ENCODE measurements at places on chromosomes 4 and X.
A peak's percentile ranks its signal among the peaks of the same experiment; 100 is the strongest.

DNA sequence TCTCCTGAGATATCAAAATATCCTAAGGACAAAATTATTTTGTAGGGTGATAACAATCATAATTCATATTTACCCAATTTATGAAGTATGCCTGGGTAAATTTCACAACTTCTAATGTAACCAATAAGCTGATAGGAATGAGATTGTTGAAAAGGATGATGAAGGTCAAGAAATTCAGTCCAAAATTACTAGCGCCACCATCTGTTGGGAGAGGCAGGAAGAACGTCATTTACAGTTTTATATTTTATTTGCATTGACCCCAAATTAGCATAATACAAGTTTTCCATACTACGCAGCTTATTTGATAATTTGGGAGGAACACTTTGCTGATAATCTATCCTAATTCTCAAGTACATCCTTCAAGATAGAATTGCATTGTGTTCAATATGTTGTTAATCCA is 78.7 kb downstream of the ATP8A1 start:
- no peak for DNase-seq

GRCh38 chr4:40309250-40309774 is 25.8 kb upstream of the CHRNA9 start:
- DNase-seq = peak; percentile 88

GRCh38 chr4:108172753-108173598 is 4.2 kb upstream of the LEF1 start:
- DNase-seq = peak; percentile 27

DNA sequence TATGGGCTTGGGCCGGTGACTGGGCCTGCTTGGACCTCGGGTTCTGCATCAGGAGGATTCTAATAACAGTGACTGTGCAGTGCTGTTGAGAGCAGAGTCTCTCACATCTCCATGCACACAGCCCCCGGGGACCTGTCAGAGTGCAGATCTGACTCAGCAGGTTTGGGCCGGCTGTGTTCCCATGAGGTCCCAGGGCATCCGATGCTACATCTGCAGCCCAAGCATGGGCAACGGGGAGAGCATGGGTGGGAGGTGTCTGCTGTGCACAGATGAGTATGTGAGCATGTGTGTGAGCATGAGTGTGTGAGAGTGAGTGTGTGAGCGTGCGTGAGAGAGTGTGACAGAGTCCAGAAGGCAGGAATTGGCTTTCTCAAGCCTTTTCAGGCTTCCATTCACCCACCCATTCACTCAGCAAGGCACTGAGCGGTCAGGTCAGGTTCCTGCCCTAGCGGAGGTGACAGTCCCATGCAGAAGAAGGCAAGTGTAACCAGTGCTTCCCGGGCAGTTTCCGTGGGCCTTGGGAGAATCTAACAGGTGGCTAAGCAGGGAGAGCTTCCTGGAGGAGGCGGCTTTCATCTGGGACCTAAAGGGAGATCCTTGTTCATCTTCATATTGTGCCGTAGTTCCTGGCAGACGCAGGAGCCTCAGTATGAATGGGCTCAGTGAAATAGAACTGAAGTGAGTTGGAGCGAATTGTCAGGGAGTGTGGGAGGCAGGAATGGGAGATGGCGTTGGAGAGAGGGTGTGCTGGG is 62.6 kb downstream of the SORCS2 start:
- DNase-seq = no peak

DNA sequence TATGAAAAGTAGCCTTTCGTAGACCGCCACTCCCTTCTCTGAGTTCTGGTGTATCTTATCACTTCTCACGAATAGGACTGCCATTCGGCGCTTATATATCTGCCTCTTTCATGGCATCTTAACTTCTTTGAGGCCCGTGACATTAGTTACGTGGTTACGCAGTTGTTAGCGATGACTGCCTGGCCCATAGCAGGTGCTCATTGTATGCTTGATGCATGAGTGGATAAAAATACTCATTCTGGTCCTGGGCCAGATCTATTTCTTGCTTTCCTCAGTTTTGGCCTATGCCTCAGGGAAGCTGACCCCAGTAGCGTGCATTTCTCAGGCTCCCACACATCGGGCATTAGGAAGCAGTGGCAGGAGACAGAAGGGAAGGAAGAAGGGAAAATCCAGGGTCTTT is 60.7 kb upstream of the PITX2 start:
- no peak for DNase-seq

DNA sequence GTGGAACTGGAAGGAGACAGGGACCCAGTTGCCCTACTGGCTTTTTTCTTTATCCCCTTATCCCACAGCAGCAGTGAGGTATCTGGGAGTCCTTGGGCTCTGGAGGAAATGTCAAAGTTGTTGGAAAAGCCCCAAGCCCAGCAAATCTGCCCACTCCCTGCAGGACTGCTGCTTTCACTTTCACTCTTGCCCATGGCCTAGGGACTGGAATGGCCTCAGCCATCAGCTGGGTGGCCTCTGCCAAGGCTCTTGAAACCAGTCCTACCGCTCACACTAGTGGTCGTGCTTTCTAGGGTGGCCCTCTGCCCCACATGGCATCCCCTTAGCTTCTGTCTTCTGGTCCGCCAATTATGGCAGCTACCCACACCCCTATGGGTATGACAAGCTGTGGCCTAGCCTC is 9.7 kb upstream of the RHOXF1 start:
- peak; percentile 31 for DNase-seq

DNA sequence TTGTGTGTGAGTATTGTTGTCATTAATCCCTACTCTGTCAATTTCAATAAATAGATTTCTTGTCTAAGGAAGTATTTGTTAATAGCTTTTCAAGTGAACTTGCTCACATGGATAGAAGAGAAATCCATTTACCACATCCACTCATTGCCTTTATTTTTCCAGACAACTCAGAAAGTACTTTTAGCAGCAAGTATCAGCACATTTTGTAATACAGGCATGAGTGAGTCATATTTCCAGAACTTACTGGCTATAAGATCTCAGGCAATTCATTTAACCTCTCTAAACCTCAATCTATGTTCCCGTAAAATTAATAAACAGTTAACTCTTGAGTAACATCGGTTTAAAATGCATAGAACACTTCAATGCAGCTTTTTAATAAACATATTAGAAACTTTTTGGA is 317.9 kb upstream of the PCDH7 start:
- DNase-seq = peak; percentile 4

- no peak for DNase-seq
These were observed 246.4 kb upstream of the SLC7A11 start for GRCh38 chr4:138488533-138488932.

DNA sequence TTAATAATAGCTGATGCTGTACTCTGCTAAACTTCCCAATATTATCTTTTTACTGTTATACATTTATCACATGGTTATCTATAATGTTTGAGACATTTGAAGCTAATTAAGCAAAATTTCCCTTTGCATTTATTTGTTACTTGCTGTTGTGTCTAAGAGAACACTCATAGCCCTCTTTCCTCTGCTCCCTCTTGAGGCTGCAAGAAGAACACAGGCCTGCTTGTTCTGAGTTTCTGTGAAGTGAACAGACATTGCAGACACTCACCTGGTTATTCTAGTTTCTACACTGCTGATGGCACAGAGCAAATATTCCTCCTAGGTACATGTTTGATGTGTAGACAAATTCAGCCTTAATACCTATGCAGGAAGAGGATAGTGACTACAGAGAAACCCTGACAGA is 367.8 kb downstream of the GASK1B start:
- peak; percentile 5 for DNase-seq

GRCh38 chrX:45517090-45517973 is 316.7 kb upstream of the DIPK2B start:
- DNase-seq = no peak

- DNase-seq = no peak
These were observed 1047.6 kb upstream of the PCDH10 start for GRCh38 chr4:132101526-132101925.

DNA sequence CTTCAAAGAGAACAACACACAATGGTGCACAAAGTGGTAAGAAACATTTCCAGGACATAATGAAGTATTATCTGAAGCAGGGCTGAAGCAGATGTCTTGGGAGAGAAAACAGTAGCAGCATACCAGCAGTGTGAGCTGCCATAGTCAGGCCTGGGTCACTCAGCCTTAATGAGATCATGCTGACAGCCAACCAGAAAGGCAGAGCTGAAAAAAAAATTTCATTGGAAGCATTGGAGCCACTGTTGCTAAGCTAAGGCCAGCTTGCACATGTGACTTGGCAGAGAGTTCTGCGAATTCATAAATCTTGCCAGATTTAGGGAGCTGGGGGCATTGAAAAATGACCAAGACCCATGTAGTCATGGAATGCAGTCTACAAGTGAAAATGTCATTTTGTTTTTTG is 444.0 kb upstream of the PITX2 start:
- DNase-seq = no peak

- no peak for DNase-seq
These were observed 144.1 kb downstream of the MGST2 start for GRCh38 chr4:139809757-139810140.

DNA sequence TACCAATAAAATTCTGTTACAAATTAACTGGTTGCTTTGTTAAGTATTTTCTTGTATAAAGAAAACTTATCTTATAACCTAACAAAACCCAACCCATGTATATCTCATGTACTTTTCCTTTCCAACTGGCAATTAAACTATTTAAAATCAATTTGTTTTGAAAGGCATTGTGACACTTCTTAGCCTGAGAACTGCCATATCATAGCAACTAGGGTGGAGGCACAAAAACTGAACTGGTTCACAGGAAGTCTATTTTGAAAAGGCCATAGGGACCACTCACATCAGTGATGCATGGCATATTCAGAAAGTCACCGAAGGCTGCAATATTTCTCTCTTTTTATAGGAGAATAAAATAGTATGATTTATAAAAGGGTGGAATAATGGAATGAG is 40.5 kb upstream of the ARSJ start:
- no peak for DNase-seq

DNA sequence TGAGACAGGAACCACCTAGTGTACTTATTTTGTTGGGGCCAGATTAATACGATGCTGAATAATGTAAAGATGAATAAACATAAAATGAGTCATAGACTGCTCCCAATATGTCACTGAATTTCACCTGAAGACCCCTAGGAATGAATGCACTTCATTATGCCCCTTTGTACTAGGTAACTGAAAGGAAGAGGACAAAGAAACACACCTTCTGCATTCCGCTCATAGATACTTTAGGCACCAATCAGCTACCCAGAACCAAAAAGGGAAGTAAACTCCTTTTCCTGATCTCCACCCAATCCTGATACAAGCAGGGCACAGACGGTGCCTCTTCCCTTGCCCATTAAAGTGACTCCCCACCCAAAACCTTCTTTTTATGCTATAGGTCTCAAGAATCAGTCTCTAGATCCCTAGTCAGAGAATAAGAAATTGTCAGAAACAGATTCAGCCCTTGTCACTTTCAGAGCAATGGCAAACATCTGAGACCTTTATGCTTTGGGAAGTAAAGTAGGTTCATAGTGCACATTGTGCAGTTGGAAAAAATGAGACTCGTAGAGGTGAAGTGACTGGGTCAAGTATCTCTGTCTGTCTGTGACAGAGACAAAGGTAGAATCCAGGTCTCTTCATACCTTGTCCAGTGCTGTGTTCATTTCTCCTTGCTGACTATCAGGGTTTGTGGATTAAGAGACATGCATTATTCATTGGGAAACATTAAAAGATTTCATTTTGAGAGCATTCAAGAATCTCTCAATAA is 2.3 kb downstream of the GPR174 start:
- DNase-seq = no peak

DNA sequence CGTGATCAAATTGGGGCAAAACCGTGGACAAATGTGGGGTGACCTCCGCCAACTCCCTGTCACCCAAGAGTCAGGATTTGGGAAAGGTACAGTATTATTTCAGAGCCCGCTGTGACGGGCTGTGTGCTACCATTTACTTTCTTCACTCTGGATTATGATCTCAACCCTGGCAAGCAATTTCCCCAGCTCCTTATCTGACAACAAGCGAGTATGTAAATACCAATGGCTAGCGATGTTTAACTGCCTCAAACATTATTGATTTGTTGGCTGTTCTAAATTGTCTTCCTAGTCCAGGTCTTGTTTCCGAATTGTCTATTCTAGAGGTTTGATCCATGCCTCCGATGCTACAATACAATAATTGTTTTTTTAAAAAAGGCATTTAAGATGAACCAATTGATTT is 17.7 kb upstream of the PITX2 start:
- peak; percentile 28 for DNase-seq

- no peak for DNase-seq
These were observed 48.0 kb upstream of the SOD3 start for GRCh38 chr4:24747234-24747975.

DNA sequence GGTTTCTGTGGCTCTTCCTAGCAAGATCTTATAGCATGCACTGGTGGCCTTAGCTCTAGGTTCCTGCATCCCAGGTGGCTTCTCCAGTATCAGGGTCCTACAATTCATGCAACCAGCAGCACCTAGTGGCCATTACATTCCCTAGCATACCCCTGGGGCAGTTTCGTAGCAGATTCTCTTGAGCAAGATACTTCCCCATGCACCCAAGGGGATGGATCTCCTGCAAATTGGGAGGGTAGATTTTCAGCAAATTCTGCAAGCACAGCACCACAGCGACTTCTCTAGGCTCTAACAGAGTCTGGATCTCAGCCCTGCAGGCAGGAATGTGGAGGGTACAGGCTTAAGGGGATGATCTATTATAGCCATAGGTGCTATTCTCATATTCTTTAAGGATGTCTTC is 13.1 kb upstream of the SLC9B1 start:
- DNase-seq = peak; percentile 39
